ENCODE measurements at places on chromosomes 1 and 21.

DNA sequence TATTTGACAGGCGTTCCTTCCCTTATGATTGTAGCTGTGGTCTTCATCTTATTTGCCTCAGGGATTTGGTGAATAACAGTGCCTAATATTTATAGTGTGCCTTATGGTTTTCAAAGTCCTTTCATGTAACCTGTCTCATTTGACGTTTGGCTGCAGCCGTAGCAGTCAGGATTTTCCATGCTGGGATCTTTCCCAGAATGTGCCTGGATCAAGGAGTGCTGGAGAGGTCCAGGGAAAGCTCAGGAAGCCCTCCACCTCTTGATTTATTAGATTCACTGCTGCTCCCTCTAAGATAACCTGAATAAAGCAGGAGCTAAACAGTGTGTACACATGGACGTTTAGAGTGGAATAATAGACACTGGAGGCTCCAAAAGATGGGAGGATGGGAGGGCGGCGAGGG lies 5.2 kb downstream of the C1orf21 start:
- DNase-seq, result no peak

GRCh38 chr1:111441573-111442192 lies 7.4 kb downstream of the WDR77 start:
- no peak for DNase-seq

DNA sequence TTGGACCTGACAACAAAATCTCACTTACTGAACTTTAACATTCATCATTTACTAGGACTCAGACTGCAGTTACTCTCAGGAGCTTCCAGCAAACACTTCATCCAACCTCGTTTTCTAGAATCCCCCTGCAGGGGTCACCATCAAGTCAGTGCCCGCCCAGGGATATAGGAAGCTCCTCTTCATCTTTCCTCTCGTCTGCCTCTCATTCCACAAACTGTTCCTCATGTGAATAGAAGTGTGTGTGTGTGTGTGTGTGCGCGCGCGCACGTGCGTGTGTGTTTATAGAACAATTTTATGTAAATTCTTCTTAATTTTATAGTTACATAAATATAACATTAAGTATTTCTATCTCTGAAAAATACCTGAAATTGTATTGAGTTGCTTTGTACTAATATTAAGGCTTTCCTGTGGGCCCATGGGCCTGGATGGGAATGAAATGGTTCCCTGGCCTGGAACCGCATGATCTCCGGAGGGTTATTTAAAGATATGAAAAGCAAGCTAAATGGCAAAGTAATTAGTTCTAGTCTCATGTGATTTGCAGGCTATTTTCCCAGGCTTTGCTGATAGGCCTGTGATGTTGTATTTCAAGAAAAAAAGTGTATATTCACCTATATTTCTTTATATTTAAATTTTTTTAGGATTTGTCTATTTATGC lies 21.7 kb upstream of the ABCD3 start:
- no peak for DNase-seq

DNA sequence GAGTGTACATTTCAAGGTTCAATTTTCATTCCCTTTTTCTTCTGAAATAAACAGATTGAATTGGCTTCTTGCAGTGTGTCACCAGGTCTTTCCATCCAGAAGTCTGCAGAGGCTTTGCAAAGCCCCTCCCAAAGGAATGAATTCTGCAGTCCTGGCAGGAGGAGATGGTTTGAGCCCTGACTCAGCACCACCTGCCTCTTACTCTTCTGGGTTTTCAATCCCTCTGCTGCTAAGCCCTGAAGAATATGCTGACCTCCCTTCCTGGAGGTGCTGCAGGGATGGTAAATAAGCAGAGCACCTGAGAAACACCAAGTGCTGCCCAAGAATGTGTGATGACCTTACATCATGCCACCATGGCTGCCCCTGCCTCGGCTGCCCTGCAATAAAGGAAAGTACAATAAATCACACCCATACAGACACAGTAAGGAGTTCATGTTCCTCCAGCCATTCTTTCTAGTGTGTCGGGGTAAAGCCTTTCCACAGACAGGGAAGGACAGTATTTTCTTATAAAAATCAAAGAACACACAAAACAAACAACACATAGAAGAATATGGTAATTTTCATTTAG lies 209.2 kb downstream of the ZNF326 start:
- no peak for DNase-seq

DNA sequence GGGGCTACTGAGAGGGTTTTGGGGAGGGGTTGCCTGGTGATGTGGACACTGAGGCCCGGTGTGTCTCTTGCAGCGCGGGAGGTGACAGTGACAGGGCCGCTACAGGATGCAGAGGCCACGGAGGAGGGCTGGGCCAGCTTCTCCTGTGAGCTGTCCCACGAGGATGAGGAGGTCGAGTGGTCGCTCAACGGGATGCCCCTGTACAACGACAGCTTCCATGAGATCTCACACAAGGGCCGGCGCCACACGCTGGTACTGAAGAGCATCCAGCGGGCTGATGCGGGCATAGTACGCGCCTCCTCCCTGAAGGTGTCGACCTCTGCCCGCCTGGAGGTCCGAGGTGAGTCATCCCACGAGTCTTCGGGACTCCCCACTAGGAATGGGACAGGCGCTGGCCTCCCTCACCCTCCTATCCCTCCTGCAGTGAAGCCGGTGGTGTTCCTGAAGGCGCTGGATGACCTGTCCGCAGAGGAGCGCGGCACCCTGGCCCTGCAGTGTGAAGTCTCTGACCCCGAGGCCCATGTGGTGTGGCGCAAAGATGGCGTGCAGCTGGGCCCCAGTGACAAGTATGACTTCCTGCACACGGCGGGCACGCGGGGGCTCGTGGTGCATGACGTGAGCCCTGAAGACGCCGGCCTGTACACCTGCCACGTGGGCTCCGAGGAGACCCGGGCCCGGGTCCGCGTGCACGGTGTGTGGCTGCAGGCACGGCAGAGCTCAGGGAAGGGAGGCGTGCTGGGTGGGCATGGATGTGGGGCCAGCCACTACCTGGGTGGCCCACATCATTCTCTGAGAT lies 72.5 kb downstream of the OBSCN start:
- DNase-seq, result no peak

DNA sequence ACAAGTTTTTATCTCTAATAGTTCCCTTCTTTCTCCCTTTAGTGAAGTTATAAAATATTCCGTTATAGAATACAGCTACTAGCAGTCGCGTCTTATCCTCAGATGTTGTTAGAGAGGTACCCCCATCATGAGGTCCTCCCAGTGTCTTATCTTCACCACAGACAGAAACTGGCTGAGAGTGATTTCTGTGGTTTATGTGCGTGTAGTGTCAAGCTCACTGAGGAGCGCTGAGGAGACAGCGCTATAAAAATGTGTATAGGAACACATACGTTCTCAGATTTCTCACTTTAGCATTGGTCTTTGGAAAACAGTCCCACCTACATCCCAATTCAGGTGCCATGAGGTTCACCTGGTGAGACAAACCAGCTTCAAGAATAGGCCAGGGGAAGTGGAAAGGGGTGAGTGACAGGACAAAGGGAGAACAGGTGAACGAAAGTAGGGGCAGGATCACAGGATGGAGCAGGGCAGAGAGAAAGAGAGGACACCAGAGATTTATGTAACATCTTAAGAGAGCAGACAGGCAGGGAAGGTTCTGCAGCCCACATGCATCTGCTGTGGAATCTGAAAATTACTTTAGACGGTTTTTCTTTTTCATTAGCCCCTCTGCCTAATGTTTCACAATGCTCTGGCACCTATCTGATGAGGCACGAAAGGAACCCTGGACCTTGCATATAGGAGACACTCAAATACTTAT lies 2.7 kb upstream of the PLEKHO1 start:
- DNase-seq, result no peak

GRCh38 chr1:116854403-116854690 lies 55.4 kb upstream of the PTGFRN start:
- no peak for DNase-seq

DNA sequence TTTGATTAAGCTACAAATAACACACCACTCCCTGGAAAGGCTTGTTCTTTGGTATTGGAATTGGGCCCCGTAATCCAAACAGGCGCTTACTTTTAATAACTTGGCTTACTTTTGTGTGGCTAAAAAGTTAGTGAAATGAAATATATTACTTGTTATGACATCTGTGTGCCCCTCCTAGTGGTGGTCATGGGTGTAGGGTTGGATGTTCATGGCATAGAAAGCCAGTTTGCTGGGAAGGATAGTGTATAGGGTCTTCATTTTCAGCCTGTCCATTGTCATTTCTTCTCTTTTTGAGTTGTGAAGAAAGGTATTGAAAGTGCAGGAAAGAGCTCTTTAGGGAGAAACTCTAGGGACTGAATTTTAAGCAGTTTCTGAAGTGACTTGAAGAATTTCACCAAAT lies 5.9 kb downstream of the CDC14A start:
- no peak for DNase-seq

DNA sequence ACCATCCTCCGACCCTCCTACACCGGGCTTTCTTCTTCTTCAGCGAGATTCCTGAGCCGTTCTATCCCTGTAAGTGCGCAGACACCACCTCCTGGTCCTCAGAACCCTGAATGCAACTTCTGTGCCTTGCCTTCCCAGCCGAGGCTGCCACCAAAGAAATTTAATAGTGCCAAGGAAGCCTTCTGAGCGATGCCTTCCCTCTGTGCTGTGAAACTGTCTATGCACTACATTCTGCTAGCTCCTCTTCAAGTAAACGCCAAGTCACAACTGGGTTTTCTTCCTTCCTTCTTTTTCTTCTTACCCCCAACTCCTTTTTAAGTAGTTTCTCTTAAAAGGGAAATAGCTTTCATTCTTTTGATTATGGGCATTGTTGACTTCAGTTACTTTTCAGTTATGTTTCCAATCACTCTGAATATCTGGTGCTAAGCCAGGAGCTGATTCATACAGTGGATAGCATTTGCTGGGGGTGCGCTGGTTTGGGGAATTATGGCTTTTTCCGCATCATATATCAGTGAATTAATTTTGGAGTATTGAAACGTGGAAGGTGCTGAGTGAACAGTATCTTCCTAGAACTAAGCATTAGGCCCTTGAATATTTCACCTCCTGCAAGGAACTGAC lies 38.6 kb upstream of the GPR88 start:
- no peak for DNase-seq

- DNase-seq, result no peak
Observed at GRCh38 chr1:109637446-109637845, 17.8 kb downstream of the AMPD2 start.

- no peak for DNase-seq
Observed at GRCh38 chr1:220772846-220773245, 13.9 kb upstream of the MTARC1 start.

- DNase-seq, result no peak
Observed at GRCh38 chr1:236727521-236727920, 41.2 kb downstream of the ACTN2 start.

DNA sequence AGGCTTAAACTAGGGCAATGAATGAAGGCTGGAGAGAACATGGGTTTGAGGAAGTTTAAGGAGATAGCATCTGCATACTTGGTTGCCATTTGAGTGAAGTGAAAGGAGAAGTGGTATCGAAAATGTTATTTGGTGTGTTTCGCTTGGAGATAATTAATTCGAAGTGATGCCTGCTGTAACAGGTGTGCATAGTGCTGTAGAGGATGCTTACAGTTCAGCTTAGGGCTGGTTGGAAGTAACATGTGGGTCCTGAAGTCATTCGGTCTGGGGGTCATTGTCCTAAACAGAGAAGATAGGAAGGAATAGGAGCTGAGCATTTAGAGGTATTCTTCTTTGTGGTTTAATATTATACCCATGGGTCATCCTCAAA lies 301 bp upstream of the NUDT17 start:
- DNase-seq, result no peak

DNA sequence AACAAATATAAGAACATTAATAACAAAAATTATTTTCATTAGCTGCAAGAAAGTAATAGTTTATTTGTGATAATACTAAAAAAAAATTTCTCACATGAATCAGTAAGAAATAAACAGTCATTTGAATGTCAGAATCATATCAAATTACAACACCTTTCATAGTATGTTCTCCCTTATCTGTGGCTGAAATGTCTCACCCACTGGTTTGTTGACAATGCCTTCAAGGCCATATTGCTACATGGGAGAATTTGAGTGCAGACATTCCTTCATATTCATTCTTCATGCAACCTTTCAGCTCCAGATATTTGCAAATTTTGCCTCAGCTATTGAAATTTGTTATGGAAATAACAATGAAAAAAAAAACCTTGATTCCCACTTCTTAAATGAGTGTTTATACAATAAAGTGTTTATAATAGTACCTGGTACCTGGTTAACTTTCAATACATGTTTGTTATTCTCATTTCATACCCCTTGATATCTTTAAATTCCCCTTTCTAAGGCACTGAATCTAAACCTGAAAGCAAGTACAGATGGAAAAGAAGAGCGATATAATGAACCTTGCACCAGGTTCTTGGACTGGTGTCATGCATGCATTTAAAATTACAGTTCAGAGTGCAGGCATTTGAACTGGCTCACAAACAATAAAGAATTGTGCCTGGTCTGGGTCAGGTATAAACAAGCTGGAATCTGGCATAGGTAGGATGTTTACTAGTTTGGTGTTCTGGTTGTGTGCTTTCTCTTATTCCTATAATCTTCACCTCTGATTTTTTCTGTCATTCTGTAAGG lies 242.2 kb upstream of the ADGRL2 start:
- no peak for DNase-seq

DNA sequence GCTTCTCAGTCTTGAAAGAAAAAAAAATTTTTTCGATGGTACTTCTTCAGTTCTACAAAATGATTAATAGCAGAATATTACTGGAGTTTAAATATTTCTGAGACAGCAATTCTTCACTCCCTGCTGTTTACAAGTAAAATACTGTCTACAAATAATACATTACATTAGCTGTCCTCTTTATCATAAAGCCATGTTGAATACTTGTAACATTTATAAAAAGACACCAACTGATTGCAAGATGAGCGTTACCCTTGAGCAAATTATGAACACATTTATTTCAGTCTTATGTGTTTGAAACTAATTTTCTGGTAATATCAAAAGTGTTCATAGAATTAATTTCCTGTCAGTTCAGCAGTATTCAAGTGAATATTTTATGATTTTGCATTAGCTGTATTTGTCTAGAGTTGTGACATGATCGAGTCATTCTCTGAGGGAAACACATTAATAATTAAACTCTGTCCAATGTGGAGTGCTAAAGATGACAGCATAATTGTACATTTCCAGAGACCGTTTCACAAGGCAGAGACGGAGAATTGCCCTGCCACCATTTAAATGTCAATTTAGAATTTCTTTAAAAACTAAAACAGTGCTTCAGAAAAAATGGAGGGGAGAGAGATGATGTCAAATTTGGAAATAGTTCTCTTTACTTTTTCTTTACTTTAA lies 1359.0 kb upstream of the ADGRL4 start:
- DNase-seq, result no peak

DNA sequence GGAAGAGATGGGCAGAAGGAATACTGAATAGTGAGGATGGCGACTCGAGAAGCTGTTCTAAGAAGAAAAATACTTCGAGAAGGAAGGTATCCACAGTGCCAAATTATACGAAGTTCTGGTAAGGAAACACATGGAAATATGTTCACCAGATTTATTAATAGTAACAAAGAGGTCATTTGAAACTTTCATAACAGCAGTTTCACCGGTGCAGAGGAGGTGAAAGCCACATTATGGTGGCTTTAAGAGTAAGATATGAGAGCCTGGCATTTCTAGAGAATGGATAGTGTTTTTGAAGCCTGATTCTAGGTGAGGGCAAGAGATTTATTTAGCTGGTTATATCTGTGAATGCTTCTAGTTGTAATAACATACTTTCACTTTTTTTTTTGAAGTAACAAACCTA lies 56.2 kb downstream of the DPYD start:
- no peak for DNase-seq

- no peak for DNase-seq
Observed at GRCh38 chr1:54611621-54612020, 11.7 kb downstream of the FAM151A start.

GRCh38 chr1:89552471-89553081 lies 27.9 kb downstream of the LRRC8B start:
- DNase-seq, result no peak

- no peak for DNase-seq
Observed at GRCh38 chr1:16468558-16468957, 28.0 kb downstream of the NECAP2 start.

- no peak for DNase-seq
Observed at GRCh38 chr1:232707142-232707541, 77.2 kb upstream of the SIPA1L2 start.
